Bronchial smooth muscle cell (primary cell): ENCODE measurements at places on chromosomes 2 and 18. TPM values are rescaled to one million over a fixed set of nuclear protein-coding genes. Genes with fewer than 3 reads are reported as not detected.

Gene UNC80
- total RNA-seq = not detected in 2 replicates

Gene QPCT
- 1.9 and 8.8 TPM in 2 replicates for total RNA-seq

Gene RAB27B
- total RNA-seq = 0.52 and 38.5 TPM in 2 replicates

Gene TGFA
- 0.09 TPM in 1 of 2 replicates, not detected in the other for total RNA-seq

Gene CHN1
- total RNA-seq = 8.1 and 19.1 TPM in 2 replicates

Gene KLHL41
- total RNA-seq = 2.5 and 16.7 TPM in 2 replicates

Gene CD207
- 0.09 TPM in 1 of 2 replicates, not detected in the other for total RNA-seq

Gene TMEM163
- total RNA-seq = not detected in 2 replicates

Gene EPAS1
- 22.7 and 26.2 TPM in 2 replicates for total RNA-seq

Gene LRRTM4
- total RNA-seq = 0.16 TPM in 1 of 2 replicates, not detected in the other

Gene TUBA4B
- total RNA-seq = under 0.01 TPM in 1 of 2 replicates, not detected in the other

Gene UPP2
- 0.09 TPM in 1 of 2 replicates, not detected in the other for total RNA-seq

Gene SLC16A14
- 1.7 and 6.1 TPM in 2 replicates for total RNA-seq

Gene EPHA4
- 3.0 and 9.0 TPM in 2 replicates for total RNA-seq

Gene CRACDL
- total RNA-seq = not detected in 2 replicates

Gene CCDC148
- 0.60 and 0.63 TPM in 2 replicates for total RNA-seq

Gene PLCD4
- total RNA-seq = 6.1 and 7.6 TPM in 2 replicates

Gene TEKT4
- not detected in 2 replicates for total RNA-seq

Gene POMC
- 1.4 TPM in 1 of 2 replicates, not detected in the other for total RNA-seq

Gene SDC1
- 8.0 and 34.2 TPM in 2 replicates for total RNA-seq

Gene SRSF7
- total RNA-seq = 93.9 and 147 TPM in 2 replicates

Gene CCDC121
- 1.7 and 3.0 TPM in 2 replicates for total RNA-seq

Gene LOXL3
- total RNA-seq = 23.6 and 30.0 TPM in 2 replicates

Gene PRSS56
- total RNA-seq = not detected in 2 replicates

Gene CHRNA1
- total RNA-seq = not detected in 2 replicates

Gene RASGRP3
- total RNA-seq = 0.60 and 0.63 TPM in 2 replicates

Gene FTCDNL1
- total RNA-seq = 1.1 and 1.2 TPM in 2 replicates

Gene RRM2
- total RNA-seq = 1.9 and 3.2 TPM in 2 replicates

Gene DES
- 2.4 and 2.7 TPM in 2 replicates for total RNA-seq
